OCI-M1 (cell line): ENCODE measurements at places on chromosomes 2 and 18.
A peak's percentile ranks its signal among the peaks of the same experiment; 100 is the strongest.

- no peak for DNase-seq
These were observed 415.1 kb downstream of the NR4A2 start for GRCh38 chr2:155917380-155917779.

DNA sequence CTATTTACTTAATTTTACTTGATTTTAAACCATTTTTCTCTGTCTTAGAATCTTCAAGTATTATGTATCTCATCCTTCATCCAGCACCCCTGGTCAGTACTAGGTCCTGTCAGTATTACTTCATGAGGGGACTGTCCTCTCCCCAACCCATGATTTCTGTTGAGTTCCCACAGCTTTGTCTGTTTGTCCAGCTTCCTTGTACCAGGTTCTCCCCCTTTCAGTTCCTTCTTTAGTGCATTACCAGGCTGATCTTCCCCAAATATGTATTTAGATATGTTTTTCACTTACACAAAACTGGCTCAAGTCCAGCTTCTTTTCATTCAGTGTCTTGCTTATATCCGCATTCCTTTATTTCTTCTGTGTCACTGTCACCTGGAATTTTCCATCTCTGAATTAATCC is 13.8 kb upstream of the TTC27 start:
- no peak for DNase-seq

GRCh38 chr2:152400607-152401214 is 65.7 kb downstream of the FMNL2 start:
- DNase-seq: no peak

DNA sequence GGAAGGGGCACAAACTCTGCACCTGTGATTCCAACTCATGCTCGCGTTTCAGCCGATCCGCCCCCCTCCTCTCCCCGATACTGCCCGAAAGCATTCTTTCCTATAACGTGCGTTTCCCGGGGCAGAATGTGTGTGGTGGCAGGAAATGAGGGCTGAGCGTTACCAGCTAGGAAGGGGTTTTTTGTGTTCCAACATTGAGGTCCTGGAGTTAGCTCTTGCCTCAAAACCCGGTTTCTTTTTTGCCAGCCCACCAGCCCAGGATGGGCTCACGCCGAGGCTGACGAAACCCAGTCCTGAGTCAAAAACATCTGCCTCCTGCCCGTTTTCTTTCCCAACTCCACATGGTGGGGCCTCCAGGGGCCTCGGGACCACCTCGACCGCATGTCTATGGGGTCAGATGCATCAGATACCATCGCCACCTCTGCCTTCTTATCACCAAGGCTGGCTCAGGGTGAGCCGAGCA is 113.7 kb upstream of the COPS8 start:
- no peak for DNase-seq

GRCh38 chr2:218476676-218477075 is 57.8 kb downstream of the VIL1 start:
- no peak for DNase-seq

DNA sequence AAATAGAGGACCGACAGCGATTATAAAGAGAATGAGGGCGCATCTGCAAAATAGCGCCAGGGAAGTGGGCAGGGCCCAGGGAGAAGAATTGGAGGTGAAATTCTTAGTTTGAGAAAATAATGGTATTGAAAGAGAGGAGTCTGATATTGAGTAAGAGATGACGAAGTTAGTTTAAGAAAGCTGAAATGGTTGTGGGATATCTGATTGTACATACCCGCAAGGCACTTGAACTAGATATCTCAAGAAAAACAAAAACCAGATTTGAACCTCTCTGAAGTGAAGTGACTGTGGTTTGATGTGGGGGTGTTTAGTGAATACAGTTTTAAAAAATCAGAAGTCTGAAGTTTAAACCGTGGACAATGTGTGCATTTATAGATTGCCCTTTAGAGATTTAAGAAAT is 38.9 kb downstream of the ZNF532 start:
- peak; percentile 5 for DNase-seq

GRCh38 chr2:64655873-64656272 is 2.2 kb upstream of the SERTAD2 start:
- DNase-seq: peak; percentile 51

GRCh38 chr2:199019898-199020507 is 437.7 kb downstream of the SATB2 start:
- DNase-seq: peak; percentile 72

DNA sequence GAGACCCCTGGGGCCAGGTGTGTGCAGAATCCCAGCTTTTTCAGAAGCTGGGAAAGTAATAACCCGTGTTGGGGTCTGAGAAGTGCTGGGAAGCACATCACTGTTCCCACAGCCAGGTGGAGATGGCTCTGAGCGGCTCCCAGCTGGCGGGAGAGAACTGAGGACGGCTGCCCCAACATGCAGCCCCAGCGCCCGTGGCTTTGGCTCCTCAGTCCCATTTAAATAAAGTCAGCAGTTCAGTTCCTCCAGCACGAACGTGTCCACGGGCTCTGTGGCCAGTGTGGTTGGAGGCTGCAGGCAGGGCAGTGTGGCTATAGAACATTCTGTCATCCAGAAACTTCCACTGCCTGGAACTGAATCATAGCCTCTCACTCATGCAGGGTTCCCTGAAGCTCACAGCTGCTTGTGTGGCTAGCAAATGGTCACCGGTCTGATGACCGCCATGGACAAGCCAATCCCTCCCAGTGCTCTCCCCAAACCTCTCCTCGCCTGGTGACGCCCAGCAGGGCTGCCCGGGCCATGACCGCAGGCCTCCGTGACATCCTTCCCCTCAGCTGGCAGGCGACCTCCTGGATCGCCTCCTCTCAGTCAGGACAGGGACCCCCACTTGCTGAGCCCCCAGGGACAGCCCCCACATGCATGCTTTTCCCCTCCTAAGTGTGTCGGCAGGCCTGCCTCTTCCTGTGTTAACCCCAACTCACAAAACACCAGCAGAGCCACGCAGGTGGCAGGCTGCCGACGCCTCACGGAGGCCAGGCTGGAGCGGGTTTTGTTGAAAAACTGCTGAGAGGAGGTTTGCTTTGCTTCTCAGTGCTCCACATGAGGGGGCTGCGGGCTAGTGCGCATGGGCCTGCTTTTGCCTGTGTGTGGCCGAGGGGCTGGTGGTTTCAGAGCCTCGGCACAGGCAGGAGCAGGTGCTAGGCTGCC is 1.3 kb downstream of the RTP5 start:
- no peak for DNase-seq

DNA sequence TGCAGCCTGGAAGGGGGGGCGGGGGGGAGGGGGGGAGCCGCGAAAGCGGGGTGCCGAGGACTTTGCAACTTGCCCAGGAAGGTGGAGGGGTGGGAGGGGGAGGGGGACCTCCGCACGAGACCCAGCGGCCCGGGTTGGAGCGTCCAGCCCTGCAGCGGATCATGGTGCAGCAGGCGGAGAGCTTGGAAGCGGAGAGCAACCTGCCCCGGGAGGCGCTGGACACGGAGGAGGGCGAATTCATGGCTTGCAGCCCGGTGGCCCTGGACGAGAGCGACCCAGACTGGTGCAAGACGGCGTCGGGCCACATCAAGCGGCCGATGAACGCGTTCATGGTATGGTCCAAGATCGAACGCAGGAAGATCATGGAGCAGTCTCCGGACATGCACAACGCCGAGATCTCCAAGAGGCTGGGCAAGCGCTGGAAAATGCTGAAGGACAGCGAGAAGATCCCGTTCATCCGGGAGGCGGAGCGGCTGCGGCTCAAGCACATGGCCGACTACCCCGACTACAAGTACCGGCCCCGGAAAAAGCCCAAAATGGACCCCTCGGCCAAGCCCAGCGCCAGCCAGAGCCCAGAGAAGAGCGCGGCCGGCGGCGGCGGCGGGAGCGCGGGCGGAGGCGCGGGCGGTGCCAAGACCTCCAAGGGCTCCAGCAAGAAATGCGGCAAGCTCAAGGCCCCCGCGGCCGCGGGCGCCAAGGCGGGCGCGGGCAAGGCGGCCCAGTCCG is 540 bp downstream of the SOX11 start:
- no peak for DNase-seq

DNA sequence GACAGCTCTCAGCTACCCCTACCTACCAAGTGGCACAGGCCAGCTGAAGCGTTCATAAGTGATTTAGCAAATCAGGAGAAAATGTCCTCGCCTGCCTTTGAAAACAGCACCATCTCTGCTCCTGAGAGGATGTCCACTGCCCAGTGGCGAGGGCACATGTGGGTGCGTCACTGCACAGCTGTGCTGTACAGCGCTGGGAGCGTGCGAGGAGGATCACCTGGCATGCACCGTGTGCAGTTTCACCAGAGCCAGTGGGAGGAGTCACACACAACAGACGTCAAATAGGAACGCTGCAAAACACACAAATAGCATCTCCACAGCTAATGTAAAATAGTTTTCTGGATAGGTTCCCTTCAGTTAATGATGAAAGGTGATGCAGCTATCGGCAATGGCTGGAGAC is 154.1 kb downstream of the HDAC4 start:
- no peak for DNase-seq

- DNase-seq: no peak
These were observed 58.1 kb upstream of the SLC66A3 start for GRCh38 chr2:11097038-11097720.

- no peak for DNase-seq
These were observed 88.7 kb downstream of the ADAM23 start for GRCh38 chr2:206531996-206532543.

DNA sequence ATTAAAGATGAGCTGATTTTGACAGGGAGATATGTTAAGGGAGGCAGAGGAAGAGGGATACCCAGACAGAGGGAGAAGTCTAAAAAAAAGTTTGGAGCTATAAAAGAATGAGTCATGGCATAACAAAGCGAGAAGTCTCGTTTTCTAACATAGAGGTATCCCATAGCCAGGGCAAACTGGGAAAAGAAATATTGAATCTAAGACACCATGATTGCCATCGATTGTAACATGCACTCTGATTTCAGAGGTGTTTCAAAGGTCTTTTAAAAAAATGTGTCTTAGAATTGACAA is 110.7 kb downstream of the MDH1 start:
- DNase-seq: no peak

DNA sequence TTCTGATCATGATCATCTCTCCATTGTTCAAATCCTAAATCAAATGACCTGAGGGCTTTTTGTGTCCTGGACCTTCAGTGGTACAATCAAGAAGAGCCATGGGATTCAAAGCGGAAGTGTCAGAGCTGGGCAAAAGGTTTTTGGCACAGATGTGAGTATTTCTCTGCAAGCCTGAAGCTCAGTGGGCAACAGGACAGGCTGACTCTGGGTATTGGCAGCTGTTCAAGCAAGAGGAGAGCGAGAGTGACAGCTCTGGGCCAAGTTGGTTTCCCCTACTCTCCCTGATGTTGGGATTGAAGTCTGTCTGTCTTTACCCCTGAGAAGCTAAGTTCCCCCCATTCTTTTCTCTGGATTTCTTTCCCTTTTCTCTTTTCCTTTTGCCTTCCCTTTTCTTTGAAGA is 33.3 kb downstream of the DSEL start:
- DNase-seq: peak; percentile 19

DNA sequence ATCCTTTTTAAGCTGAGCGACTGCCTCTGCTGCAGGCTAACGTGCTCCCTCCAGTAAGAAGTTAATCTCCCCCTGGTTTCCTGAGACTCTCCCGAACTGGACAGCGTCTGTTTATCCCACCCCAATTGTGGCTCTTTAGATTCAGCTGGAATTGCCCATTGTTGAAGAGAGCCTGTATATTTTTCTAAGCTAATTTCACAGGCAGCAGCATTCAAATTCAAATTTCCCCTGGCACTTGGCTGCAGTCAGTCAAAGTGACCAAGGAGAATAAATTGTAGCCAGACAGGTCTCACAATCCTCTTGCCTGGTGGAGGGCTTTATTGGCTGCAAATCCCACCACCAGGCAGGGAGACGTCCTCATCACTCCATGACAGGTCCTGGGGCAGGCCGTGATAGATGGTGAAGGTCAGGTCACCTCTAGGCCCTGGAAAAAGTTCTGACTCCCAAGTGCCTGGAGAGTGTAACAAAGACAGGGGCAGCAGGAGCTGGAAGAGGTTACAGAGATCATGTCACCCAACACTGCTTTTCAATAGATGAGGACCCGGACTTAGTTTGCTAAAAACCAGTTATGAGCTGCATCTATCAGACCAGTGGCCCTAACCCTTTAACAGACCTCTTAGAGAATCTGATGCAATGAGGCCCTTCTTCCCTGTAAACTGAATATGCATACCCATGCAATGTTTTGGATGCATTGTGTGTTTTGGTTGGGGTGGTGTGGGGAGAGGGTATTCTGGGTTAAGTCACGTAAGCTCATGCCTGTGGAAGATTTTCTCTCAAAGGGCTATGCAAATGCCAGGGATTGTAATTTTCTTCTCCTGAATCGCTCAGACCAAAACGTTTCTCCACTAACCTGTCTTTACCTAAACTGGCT is 32.3 kb upstream of the C18orf32 start:
- peak; percentile 55 for DNase-seq

DNA sequence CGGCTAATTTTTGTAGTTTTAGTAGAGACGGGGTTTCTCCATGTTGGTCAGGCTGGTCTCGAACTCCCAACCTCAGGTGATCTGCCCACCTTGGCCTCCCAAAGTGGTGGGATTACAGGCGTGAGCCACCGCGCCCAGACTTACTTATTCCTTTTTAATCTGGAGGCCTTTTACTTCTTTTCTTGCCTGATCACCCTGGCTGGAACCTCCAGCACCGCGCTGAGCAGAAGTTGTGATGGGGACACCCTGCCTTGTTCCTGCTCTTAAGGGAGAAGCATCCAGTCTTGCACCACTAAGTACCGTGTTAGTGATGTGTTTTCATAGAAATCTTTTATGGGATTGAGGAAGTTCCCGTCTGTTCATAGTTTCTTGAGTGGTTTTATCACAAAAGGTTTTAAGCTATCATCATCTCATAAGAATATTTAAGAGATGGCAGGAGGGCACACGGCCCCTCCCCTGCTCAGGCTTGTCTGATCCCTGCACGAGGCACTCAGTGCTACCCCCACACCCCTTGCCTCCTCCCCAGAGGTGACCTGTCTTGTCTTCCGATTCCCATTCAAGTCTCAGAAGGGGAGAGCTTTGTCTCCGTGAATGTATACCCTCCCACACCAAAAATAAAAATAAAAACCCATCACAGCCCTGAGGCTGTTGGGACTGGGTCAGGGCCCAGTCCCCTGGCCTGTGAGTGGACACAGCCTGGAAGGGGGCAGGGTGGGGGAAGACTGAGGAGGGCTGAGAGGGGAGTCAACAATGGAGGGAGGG is 65.3 kb upstream of the SMAD7 start:
- no peak for DNase-seq

DNA sequence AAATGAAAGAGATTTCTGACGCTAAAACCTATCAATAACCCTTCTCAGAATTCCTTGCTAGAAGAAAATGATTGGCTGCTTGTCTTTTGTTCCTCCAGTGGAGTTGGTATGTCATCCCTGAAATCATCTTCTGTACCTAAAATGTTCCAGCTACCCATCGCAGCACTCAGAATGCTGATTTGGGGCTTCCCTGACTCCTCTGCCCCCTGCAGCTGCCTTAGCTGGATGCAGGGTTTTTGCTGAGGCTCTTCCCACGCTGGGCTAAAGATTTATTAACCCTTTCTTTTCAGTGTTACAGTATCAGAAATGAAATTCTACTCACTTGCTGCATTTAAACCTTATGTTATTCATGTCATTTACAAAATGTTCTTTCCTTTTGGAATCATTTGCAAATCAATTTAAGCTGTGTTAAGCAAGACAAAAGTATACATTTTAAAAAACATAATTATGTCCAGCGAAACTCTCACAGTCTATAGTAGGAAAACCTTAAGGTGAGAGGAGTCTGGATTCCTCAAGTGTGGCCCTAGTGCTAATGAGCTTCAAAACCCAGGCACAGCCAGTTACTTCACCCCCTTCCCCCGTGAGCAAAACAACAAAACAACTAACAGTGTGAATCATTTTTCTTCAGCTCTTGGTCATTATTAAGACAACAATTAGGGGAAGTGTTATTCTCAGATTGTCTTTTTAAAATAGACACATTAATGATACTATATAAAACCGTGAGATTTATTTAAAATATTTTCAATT is 32.8 kb downstream of the PKP4 start:
- no peak for DNase-seq

- DNase-seq: no peak
These were observed 320.0 kb downstream of the FSIP2 start for GRCh38 chr2:186058614-186059013.
